Fibroblast of lung (primary cell): ENCODE measurements at places on chromosomes 6 and 20. TPM values are rescaled to one million over a fixed set of nuclear protein-coding genes. Genes with fewer than 3 reads are reported as not detected.

OR2B6 gene
- total RNA-seq = 0.17 TPM in 1 of 2 replicates, not detected in the other

HNF4A gene
- not detected in 2 replicates for total RNA-seq

PSMF1 gene
- 16.4 and 26.4 TPM in 2 replicates for total RNA-seq

MAFB gene
- total RNA-seq = 3.0 and 7.7 TPM in 2 replicates

SAMD5 gene
- total RNA-seq = 3.1 and 4.0 TPM in 2 replicates

ATP6V1G2 gene
- 4.1 and 11.2 TPM in 2 replicates for total RNA-seq

VSX1 gene
- total RNA-seq = not detected in 2 replicates

TSHZ2 gene
- total RNA-seq = 2.6 and 5.4 TPM in 2 replicates

CD93 gene
- under 0.01 TPM in 1 of 2 replicates, not detected in the other for total RNA-seq

GMPR gene
- total RNA-seq = 7.2 and 13.2 TPM in 2 replicates

JPH2 gene
- total RNA-seq = 0.51 and 0.66 TPM in 2 replicates

SLC22A3 gene
- total RNA-seq = under 0.01 and 0.26 TPM in 2 replicates

EYS gene
- under 0.01 TPM in 1 of 2 replicates, not detected in the other for total RNA-seq

SYNDIG1 gene
- total RNA-seq = 0.17 and 0.51 TPM in 2 replicates

PHACTR3 gene
- total RNA-seq = not detected in 2 replicates

SLC2A10 gene
- 42.1 and 47.2 TPM in 2 replicates for total RNA-seq

ARMC12 gene
- total RNA-seq = 0.50 and 1.0 TPM in 2 replicates

EEF1A2 gene
- total RNA-seq = 1.7 and 2.6 TPM in 2 replicates

TBCC gene
- 50.0 and 50.6 TPM in 2 replicates for total RNA-seq

GPX6 gene
- not detected in 2 replicates for total RNA-seq

TMEM74B gene
- not detected in 2 replicates for total RNA-seq

TMEM244 gene
- total RNA-seq = not detected in 2 replicates

CLDN20 gene
- total RNA-seq = not detected in 2 replicates

RBM24 gene
- 1.0 and 2.5 TPM in 2 replicates for total RNA-seq

CRISP2 gene
- total RNA-seq = not detected in 2 replicates

OARD1 gene
- 10.3 and 12.4 TPM in 2 replicates for total RNA-seq

SLC22A2 gene
- total RNA-seq = not detected in 2 replicates

OXT gene
- not detected in 2 replicates for total RNA-seq

HS3ST5 gene
- total RNA-seq = under 0.01 TPM in 1 of 2 replicates, not detected in the other

ANKRD66 gene
- total RNA-seq = not detected in 2 replicates

SUMO4 gene
- 1.0 and 2.1 TPM in 2 replicates for total RNA-seq

OOEP gene
- 0.17 TPM in 1 of 2 replicates, not detected in the other for total RNA-seq

CST5 gene
- total RNA-seq = not detected in 2 replicates

USP49 gene
- total RNA-seq = 1.8 and 2.3 TPM in 2 replicates

LPA gene
- total RNA-seq = not detected in 2 replicates

TBC1D7 gene
- total RNA-seq = 12.8 and 19.3 TPM in 2 replicates

TMEM217 gene
- 4.0 and 4.9 TPM in 2 replicates for total RNA-seq

SMLR1 gene
- not detected in 2 replicates for total RNA-seq
